ENCODE measurements at places on chromosomes 6 and 20.

DNA sequence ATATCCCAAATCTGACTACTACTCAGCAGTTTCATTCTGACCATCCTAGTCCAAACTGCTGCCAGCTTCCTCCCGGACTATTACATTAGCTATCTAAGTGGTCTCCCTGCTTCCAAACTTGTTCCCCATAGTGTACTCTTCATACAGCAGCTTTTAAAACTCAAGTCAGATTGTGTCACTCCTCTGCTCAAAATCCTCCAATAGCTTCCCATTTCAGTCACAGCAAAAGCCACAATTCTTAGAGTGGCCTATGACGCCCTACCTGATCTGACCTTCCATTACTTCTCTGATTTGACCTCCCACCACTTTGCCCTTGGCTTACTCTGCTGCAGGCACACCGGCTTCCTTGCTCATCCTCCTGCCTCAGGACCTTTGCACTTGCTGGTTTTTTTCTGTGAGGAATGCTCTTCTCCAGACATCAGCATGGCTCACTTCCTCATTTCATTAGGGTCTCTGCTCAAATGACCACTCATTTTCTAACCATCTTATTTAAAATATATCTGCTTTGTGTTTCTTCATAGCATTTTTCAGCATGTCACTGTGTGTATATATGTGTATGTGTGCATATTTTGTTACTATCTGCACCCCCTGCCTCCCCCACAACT is 111.1 kb upstream of the DTNBP1 start:
- DNase-seq: no peak

- no peak for DNase-seq
Measured at GRCh38 chr6:27149150-27149549, 98.4 kb upstream of the PRSS16 start.

DNA sequence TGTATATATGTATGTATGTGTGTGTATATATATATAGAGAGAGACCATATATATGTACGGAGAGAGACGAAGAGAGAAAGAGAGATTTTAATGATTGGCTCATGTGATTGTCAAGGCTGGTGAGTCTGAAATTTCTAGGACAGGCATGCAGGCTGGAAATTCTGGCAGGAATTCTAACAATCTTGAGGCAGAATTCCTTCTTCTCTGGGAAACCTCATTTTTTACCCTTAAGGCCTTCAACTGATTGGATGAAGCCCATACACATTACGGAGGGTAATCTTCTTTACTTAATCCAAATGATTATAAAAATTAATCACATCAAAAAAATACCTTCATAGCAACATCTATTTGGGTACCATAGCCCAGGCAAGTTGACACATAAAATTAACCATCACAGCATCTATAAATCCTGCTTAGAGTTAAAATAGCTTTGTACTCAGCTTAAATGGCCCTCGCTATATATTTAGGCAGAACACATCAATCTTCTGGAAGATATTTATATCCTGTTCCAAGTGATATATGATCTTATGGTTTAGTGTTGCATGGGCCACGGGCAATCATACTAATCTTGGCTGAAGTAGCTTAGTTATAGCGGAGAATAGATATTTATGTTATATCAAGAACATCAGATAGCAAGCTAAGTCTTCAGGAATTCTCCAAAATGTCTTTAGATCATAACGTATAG is 36.6 kb downstream of the ABRACL start:
- DNase-seq: no peak

GRCh38 chr6:32847004-32847403 is 3.2 kb upstream of the PSMB8 start:
- DNase-seq: no peak
